Heart left ventricle (tissue), 16 donors: ENCODE measurements at places on chromosomes 1 and 21.

DNA sequence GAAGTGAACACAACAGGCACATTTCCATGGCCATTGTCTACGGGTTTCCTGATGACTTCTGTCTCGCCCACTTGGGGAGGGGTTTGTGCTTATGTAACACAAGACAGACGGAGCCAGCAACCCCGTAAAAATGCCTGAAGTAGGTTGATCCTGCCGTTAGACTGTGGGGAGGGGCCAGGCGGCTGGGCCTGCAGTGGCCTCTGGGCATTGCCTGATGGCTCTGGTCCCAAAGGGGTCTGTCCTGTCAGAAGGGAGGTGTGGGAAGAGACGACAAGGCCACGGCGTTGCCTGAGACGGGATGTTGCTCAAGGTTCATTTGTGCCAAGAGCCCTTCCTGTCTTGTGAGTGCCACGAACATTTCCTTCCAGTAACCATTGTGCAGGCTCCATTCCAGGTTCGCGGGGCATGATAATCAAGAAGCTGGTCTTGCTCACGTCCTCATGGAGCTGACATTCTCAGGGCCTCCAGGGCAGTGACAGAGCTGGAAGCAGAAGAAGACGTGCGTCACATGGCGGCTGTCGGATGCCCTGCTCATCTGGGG, 44.7 kb downstream of the ABCG1 start:
- H3K4me3 ChIP-seq: no peak overlapping the region
- peak; percentile 70 for DNase-seq
- H3K27ac ChIP-seq: peak overlapping the region; percentile 58
- no peaks in the 10 kb centered on the region for H3K27me3 ChIP-seq

- H3K27me3 ChIP-seq: no peaks in the 10 kb centered on the region
- peaks cover 6% of the 10 kb centered on the region for H3K4me1 ChIP-seq
- peak overlapping the region; percentile 57 for H3K4me3 ChIP-seq
- DNase-seq: no peak
- H3K27ac ChIP-seq: peak overlapping the region; percentile 91
- H3K36me3 ChIP-seq: no peaks in the 10 kb centered on the region
Observed at GRCh38 chr1:26155370-26156284, 3.3 kb upstream of the FAM110D start.

DNA sequence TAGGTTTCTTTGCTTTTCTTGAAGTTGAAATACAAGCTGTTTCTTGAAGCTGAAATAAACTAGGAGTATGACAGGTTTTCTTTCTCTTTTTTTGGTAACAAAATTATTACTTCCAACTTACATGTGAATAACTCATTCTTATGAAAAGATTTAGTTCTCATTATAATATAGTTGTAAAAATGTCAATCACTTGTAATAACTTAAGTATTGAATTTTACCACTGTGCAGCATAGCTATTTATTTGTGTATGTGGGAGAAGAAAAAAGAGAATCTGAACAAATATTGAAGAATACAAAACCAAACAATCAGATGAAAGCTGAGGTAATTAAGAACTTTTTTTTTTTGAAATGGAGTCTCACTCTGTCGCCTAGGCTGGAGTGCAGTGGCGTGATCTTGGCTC, 11.1 kb downstream of the CLIC4 start:
- peaks cover 45% of the 10 kb centered on the region for H3K4me1 ChIP-seq
- no peak overlapping the region for H3K4me3 ChIP-seq
- no peak for DNase-seq

DNA sequence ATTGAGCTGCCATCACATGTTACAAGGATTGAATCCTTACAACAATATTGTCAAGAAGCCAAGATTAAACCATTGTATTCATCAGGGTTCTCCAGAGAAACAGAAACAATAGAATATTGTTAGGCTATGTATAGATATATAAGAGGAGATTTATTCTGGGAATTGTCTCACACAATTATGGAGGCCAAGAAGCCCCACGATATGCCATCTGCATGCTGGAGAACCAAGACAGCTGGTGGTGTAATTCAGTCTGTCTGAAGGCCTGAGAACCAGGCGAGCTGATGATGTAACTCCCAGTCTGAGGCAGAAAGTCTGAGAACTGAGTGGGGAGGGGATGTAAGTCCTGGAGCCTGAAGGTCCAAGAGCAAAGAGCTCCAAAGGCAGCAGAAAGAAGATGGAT, 14.5 kb upstream of the TTF2 start:
- H3K4me3 ChIP-seq: no peak overlapping the region
- H3K27me3 ChIP-seq: no peaks in the 10 kb centered on the region
- H3K36me3 ChIP-seq: no peaks in the 10 kb centered on the region
- DNase-seq: no peak
- H3K27ac ChIP-seq: no peak overlapping the region

GRCh38 chr1:69929308-69930057, 275.9 kb downstream of the LRRC40 start:
- H3K4me1 ChIP-seq: no peaks in the 10 kb centered on the region
- no peaks in the 10 kb centered on the region for H3K36me3 ChIP-seq
- no peak overlapping the region for H3K4me3 ChIP-seq
- DNase-seq: no peak

GRCh38 chr1:187928288-187928687, 1099.5 kb downstream of the PLA2G4A start:
- H3K4me3 ChIP-seq: no peak overlapping the region
- H3K36me3 ChIP-seq: no peaks in the 10 kb centered on the region
- H3K27me3 ChIP-seq: no peaks in the 10 kb centered on the region

DNA sequence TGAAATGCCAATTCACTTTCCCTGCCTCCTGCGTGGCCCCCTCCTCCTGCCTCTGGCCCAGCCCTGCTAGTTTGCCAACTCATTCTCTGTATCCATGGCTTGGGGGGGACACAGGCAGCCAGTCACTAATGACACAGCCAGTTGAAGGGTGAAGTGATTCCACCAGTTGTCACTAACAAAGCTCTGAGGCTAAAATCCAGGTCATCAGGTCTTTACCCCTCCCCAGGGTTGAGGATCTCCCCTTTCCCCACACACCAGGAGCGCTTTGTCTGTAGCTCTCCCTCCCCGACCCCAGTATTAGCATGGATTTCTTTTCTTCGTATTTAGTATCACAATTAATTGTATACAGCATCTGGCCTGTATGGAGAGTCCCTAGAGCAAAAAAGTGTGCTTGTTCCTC, 394.1 kb downstream of the RRAGC start:
- H3K4me1 ChIP-seq: no peaks in the 10 kb centered on the region
- no peak overlapping the region for H3K27ac ChIP-seq
- no peak overlapping the region for H3K4me3 ChIP-seq
- no peak for DNase-seq

GRCh38 chr1:78682496-78682895, 32.9 kb downstream of the IFI44 start:
- no peaks in the 10 kb centered on the region for H3K4me1 ChIP-seq
- H3K36me3 ChIP-seq: no peaks in the 10 kb centered on the region
- no peak overlapping the region for H3K4me3 ChIP-seq
- DNase-seq: no peak
- no peaks in the 10 kb centered on the region for H3K27me3 ChIP-seq

GRCh38 chr1:27049607-27050006, 37.0 kb upstream of the TENT5B start:
- H3K36me3 ChIP-seq: no peaks in the 10 kb centered on the region
- H3K4me1 ChIP-seq: peaks cover 13% of the 10 kb centered on the region
- DNase-seq: no peak
- H3K27me3 ChIP-seq: no peaks in the 10 kb centered on the region
- peak overlapping the region; percentile 26 for H3K27ac ChIP-seq

GRCh38 chr1:97365026-97365425, 555.8 kb downstream of the DPYD start:
- no peaks in the 10 kb centered on the region for H3K36me3 ChIP-seq
- DNase-seq: no peak
- no peak overlapping the region for H3K27ac ChIP-seq
- H3K4me1 ChIP-seq: no peaks in the 10 kb centered on the region
- H3K4me3 ChIP-seq: no peak overlapping the region

DNA sequence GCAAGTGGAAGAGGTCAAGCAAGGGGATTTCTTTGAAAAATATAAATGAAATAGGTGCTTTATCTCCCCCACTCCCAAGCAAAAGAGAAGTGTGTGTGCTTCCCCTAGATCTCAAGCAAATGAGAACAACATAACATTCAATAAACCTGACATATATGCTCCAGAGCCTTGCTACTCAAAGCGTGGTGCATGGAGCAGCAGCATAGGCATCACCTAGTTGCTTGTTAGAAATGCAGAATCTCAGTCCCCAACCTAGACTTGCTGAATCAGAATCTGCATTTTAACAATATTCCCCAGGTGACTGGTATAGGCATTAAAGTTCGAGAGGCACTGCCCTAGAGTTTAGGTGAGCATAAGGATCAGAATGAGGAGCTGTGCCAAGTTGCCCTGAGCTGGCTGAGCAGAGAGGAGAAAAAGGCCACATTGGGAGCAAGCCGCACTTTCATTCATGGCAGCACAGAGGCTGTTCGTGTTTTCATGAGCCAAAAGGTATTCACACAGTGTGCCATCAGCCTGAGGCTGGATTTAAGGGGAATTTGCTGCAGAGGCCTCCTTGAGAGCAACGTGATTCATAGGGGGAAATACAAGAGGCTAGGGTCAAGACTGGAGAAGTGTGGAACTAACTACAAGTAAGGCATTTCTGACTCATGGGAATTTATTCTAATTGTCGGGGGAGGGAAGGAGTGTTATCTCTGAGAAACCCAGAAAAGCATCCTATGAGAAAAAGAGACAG, 14.3 kb upstream of the LPAR3 start:
- no peak for DNase-seq
- no peak overlapping the region for H3K4me3 ChIP-seq
- H3K27me3 ChIP-seq: no peaks in the 10 kb centered on the region
- H3K27ac ChIP-seq: no peak overlapping the region
